Aortic smooth muscle cell (primary cell): ENCODE measurements at places on chromosomes 1 and 21. TPM values are rescaled to one million over a fixed set of nuclear protein-coding genes. Genes with fewer than 3 reads are reported as not detected.

MATN1 gene
- 0.06 and 0.26 TPM in 2 replicates for total RNA-seq

RWDD3 gene
- 9.9 and 12.1 TPM in 2 replicates for total RNA-seq

COL16A1 gene
- 48.1 and 59.5 TPM in 2 replicates for total RNA-seq

GRHL3 gene
- 0.19 TPM in 1 of 2 replicates, not detected in the other for total RNA-seq

TGFBR3 gene
- total RNA-seq: 11.4 and 14.5 TPM in 2 replicates

THEM5 gene
- total RNA-seq: not detected in 2 replicates

VWA1 gene
- total RNA-seq: 1.6 and 2.5 TPM in 2 replicates

UTS2 gene
- total RNA-seq: not detected in 2 replicates
